Activated T-cell treated with anti-CD3 and anti-CD28 coated beads for 4 hours (primary cell): ENCODE measurements at places on chromosomes 6 and 20.

DNA sequence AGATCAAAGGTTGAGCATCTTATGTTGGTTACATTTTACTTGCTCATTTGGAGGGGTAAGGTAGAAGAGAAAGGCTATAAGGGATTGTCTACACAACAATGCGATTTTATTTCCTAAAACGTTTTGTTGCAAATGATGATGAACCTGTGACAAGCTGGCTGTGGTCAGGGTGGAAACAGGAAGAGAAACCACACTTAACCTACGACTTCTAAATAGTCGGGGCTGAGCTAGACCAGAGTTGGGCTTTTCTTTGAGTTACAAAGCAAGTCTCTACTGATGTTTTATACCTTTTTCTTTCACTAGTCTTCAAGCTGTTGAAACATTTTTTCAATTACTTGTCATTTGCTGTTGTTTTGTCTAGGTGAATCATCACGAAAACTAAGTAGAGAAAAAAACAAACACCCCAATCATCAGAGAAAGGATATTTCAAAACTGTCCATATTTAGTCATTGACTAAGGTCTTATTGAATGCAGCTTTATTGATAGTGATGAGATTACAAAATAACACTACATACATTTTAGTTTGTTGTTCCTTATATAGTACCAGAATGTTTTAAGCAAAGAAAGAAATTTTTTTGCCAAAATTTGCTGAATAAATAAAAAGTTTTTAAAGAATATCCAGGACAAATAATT lies 18.0 kb downstream of the KLHL31 start:
- DNase-seq: no peak

GRCh38 chr6:106787327-106788196 lies 158.2 kb downstream of the QRSL1 start:
- DNase-seq: no peak

GRCh38 chr6:112144145-112144926 lies 56.9 kb downstream of the FAM229B start:
- no peak for DNase-seq

DNA sequence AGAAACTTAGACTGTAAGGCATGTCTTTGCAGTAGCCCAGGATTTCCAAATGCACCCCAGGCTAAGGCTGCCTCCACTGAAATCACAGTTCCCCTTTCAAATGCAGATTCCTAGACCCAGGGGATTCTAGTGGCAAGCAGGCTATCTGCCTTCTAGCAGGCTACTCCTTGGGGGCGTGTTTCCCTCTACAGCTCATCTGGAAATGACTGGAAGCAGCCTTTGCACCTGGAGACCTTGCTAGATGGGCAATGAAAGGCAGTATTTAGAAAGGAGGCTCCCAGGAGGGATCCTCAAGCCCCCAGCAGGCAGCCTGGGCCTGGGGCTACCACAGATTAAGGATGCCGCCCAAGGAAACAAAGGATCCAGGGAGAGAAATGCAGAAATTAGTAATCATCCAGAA lies 26.0 kb upstream of the SYNDIG1 start:
- DNase-seq: no peak

DNA sequence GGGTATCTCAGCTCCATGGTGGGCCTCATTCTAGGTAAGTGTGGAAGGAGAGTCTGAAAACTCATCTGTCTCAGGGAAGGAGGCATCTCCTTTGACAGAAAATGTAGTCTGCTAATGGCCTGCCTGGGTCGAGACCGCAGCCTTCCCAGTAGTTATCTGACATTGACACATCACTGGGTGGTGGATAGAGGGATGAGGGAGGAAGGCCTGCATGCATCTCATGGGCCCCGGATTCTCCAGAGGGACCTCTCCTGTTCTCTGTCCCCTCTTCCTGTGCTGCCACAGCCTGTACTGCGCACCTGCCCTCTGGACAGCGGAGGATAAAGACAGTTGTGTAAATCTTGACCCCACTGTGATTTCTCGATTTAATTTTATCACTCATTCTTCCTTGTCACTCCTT lies 4.7 kb downstream of the PCMTD2 start:
- no peak for DNase-seq

- DNase-seq: no peak
Measured at GRCh38 chr6:69883551-69883950, 17.2 kb downstream of the COL19A1 start.

DNA sequence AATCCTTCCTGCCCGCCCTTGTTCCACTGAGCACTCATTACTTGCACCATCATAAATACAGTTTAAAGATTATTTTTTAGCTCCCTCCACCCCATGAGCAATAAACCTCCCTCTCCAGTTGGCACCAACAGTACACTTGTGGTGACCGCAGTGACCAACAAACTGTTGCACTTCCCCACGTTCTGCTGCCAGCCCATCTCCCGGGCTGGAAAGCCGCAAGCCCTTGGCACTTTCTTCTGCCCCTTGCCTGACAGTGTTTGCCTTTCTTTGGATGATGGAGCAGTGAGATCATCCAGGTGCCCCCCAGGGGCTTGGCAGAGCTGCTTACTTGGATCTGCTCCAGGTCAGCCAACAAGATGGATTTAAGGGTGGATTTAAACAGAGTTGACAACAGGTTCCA lies 21.6 kb downstream of the KCNB1 start:
- no peak for DNase-seq
